Fibroblast of mammary gland (primary cell): ENCODE measurements at places on chromosomes 7 and 10.
A peak's percentile ranks its signal among the peaks of the same experiment; 100 is the strongest.

DNA sequence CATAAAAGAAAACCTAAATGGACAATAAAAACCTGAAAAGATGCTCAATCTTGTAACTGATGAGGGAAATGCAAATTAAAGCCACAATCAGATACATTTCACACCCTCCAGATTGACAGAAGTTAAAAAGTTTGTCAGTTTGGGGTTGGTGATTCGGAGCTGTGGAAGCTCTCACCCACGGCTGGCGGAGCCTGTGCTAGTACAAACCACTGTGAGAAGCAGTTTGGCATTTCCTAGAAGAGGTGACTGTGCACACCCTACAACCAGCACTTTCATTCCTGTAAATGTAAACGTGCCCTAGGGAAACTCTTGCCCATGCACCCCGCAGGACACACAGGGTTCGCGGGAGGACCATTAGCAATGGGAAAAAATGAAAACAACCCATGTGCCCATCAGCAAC, 114.1 kb downstream of the BMS1 start:
- DNase-seq = no peak

DNA sequence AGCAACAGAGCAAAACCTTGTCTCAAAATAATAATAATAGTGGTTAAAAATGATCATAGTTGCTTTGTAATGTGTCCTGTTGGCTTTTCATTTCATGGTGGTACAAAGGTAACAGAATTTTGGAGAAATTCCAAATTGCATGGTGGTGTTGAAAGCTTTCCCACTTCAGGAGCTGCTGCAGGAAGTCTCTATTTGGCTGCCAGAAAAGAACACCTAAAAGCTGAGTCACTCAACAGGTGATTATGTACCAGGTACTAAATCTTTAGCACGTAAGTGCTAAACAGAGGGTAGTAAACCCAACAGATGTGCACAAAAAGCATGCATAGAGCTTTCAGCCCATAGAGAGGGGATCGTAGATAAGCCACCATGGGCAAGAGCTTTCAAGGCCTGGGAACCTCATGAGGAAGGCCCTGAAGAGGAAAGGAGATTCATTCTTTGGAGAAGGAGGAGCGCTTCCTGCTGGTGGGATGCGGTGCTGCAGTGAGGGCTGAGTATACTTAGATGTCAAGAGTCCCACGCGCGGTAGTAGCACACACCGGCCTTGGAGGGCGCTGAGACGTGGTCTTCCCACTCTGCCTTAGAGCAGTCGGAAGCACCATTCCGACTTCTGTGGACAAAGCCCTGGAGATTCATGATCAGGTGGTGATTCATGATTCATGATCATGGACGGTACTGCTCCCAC, 118.7 kb downstream of the RALA start:
- DNase-seq = peak; percentile 32

DNA sequence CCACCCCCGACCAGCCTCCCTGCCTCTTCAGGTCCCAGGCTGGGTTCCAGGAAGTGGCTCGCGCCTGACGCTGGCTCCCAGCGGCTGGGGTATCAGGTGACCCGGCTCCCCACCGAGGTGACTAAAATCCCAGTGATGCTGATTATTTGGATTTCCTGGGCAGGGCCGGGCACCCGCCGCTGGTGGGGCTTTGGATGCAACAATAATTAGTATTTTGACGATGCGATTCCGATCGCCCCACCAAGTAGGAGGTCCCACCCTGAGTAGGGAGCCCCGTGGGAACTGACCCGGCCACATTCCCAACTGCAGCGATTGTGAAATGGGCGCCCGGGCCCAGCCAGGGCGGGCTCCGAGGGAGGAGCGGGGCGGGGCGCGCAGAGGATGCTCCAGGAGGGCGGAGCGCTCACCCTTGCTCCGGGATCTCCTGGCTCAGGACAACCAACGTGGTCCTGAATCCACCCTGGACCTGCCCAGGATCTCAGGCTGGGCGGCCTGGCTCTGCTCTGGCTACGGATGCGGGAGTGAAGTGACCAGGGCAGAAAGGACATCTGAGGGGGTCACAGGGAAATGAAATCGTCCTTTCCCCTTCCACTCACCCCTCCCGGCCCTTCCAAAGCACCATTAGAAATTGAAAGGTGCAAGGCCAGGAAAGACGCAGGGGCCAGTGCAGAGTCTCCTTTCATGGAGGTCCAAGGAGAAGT, 32.6 kb downstream of the DUSP5 start:
- peak; percentile 73 for DNase-seq

DNA sequence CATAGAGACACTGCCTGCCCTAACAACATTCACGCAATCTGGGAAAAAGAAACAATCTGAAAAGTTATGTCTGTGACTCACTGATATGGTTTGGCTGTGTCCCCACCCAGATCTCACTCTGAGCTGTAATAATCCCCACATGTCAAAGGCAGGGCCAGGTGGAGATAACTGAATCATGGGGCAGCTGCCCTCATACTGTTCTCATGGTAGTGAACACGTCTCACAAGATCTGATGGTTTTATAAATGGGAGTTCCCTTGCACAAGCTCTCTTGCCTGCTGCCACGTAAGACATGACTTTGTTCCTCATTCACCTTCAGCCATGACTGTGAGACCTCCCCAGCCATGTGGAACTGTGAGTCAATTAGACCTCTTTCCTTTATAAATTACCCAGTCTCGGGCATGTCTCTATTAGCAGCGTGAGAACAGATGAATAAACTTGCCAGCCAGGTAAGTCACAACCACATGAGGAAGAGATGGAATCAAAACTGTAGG, 341.5 kb upstream of the AOAH start:
- peak; percentile 79 for DNase-seq

GRCh38 chr10:124703778-124704427, 40.3 kb downstream of the FAM53B start:
- DNase-seq = peak; percentile 65

- DNase-seq = no peak
Measured at GRCh38 chr7:105871142-105871541, 5.3 kb downstream of the ATXN7L1 start.

DNA sequence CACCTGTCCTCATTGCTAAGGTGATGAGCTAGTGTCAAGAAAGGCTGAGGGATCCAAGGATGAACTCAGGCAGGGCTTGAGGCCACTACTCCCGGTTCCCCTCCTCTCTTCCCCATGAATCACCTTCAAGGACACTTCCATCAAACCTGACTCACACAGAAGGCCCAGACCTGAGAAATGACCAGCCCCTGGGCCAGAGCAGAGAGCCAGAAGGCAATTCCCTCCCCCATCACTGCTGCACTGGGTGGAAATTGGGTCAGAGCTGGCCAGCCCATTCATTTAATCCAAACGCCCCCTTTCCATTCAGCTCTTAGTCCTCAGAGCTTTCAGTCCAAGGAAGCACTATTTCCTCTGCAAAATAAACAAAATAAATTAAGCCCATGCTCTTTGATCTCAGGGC, 182.0 kb downstream of the KCNMA1 start:
- DNase-seq = peak; percentile 30

DNA sequence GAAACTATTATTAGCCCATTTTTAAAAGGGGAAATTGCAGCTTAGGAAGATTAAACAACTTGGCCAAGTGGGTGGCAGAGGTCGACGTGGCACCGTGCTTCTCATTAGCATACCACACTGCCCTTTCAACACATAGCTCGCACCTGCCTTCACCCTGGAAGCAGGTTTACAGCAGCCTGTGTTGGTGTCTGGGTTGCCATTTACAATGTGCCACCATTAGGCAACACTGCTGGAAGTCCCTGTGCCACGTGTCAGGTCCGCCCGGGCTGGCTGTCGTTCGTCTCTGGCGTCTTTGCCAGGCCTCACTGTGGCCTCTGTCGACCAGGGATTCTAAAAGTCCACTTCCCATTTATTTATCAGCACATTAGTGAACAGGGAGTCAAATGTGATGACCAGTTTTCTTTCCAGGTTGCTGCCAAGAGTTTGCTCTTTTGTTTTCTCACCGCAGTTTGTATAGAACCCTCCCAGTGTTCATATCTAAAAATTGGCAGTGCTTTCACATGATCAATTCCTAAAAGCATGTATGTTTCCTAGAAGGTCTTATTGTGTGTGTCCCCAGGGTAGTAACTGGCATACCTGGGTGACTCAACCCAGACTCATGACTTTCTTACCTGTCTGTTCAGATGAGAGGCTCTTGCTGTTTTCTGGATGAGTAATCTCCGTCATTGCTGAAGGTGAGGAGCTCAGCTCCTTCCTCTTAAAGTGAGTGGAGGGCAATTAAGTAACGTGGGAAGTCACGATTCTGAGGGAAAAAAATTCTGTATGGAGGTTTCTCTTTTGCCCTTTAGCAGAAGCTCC, 9.2 kb downstream of the INSIG1 start:
- no peak for DNase-seq

- DNase-seq = no peak
Measured at GRCh38 chr10:553233-553632, 136.2 kb downstream of the DIP2C start.
